ENCODE measurements at places on chromosomes 13 and 19. TPM values are rescaled to one million over a fixed set of nuclear protein-coding genes. Genes with fewer than 3 reads are reported as not detected.
A peak's percentile ranks its signal among the peaks of the same experiment; 100 is the strongest.

- H3K27ac ChIP-seq, result peak overlapping the region; percentile 87
- peak overlapping the region; percentile 80 for H3K4me3 ChIP-seq
- no peaks in the 10 kb centered on the region for H3K36me3 ChIP-seq
- no peaks in the 10 kb centered on the region for H3K27me3 ChIP-seq
- H3K4me1 ChIP-seq, result no peaks in the 10 kb centered on the region
- DNase-seq, result peak; percentile 40
Measured at GRCh38 chr19:53394522-53394973, 401 bp upstream of the ZNF765 start.

DNA sequence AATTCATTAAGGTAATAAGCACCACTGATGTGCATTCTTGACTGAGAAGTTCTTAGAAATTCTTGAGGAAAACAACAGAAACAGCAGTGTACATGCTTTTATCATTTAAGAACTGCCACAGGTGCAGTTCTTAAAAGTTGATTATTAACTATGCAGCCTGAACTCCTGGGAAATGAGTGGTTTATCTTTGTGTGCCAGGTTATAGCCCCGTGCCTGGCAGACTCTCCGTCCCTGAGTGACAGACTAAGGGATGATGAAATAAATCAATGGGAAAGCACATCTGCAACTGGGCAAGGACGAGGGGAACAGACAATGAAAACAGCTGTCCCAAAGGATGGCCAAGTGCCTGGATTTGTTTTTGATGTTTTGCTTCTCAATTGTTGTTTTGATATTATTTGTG, 84.4 kb upstream of the SPATA13 start:
- H3K36me3 ChIP-seq, result no peaks in the 10 kb centered on the region
- H3K27ac ChIP-seq, result no peak overlapping the region
- H3K4me1 ChIP-seq, result no peaks in the 10 kb centered on the region
- H3K27me3 ChIP-seq, result no peaks in the 10 kb centered on the region
- DNase-seq, result no peak

- H3K4me3 ChIP-seq, result peak overlapping the region; percentile 53
- peak overlapping the region; percentile 41 for H3K27ac ChIP-seq
- DNase-seq, result peak; percentile 75
- H3K36me3 ChIP-seq, result no peaks in the 10 kb centered on the region
- no peaks in the 10 kb centered on the region for H3K27me3 ChIP-seq
Measured at GRCh38 chr19:19145684-19146608, 7.7 kb upstream of the TMEM161A start.

MBD3 gene
- total RNA-seq, result 51.8 TPM

SERPINE3 gene
- total RNA-seq, result 0.16 TPM

KLK15 gene
- total RNA-seq, result not detected

TMEM150B gene
- total RNA-seq, result 1.6 TPM

PEX11G gene
- 7.2 TPM for total RNA-seq

Measured in breast epithelium (tissue), 4 donors.